ENCODE measurements at places on chromosomes 7 and 10. TPM values are rescaled to one million over a fixed set of nuclear protein-coding genes. Genes with fewer than 3 reads are reported as not detected.

DNA sequence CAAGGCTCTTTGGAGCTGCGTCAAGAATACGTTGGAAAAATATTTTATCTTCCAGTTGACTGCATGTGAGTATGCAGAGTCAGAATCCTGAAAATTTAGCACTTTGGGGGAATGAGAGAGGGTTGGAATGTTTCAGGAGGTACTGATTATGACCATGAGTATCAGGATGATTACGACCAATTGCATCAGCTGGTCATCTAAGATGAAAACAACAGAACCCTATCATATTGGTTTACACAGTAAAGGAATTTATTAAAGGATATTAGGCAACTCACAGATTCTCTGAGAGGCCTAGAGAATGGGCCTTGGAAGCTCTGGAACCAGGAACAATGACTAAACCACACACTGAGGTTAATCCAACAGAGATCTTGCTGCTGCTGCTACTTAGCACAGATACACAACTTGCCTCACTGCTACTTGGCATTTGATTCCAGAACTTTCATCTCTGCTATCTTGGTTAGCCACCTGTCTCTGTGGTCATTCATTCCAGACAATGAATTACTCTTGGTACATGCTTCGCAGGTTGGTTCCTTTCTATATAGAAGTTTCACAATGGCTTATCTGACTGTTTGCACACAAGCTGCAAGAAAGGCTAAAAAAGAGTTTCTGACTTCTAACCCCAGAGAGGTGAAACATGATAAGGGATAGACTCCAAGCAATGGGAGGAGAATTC lies 68.0 kb upstream of the CTTNBP2 start:
- no peak for DNase-seq

GRCh38 chr10:86259901-86260562 lies 106.6 kb downstream of the GRID1 start:
- DNase-seq, result no peak

DNA sequence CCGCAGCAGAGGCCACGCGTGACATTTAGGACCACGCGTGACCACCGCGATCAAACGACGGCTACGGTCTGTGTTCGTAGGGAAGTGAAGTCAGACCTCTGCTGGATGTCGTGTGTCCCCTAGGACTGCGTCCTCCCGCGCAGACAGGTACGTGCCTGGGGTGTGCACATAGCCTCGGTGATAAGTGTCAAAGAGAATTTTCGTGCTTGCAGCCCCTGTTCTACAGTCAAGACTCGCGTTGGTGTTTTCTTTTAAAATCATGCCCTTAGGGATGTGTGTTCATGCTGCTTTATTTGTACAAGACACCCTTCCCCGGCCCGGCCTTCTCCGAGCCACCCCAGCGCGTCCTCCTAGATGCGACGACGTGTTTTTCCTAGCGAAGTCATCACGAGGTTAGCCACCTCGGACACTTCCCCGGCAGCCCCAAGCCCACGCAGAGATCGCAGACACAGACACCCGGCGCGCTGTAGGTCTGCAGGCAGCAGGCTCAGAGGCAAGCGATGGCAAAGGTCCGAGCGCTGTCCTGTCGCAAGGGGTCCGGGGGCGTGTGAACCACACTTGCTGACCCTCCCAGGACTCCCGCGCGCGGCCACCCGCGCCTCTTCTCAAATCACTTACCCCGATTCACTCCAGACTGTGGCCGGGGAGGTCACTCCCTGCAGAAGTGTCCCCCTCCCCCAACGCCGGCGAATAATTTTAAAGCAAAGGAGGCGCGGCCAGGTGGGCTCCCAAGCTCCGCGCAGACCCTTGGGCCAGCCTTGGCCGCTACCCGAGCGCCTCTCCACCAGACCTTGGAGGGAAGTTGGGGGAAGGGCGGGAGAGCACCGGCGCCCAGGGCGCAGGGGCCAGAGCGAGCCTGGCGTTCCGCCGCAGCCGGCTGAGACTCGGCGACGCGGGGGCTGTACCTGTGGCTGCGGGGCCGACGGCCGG lies 552 bp downstream of the MKX start:
- peak; percentile 4 for DNase-seq

GRCh38 chr7:139676390-139676789 lies 101.4 kb downstream of the HIPK2 start:
- DNase-seq, result no peak

The PNLIPRP1 gene
- total RNA-seq, result not detected

Measured in endothelial cell of umbilical vein (primary cell).